Stimulated activated CD4-positive, alpha-beta T cell treated with anti-CD3 and anti-CD28 coated beads, Interleukin-2, amount 100 ng/mL, for 48 hours (primary cell): ENCODE measurements at places on chromosomes 16 and 17.

- DNase-seq, result no peak
Observed at GRCh38 chr17:8285270-8286181, 2.9 kb upstream of the RANGRF start.

GRCh38 chr17:80614332-80615047 lies 69.9 kb downstream of the RPTOR start:
- DNase-seq, result no peak

GRCh38 chr17:81341516-81342268 lies 46.6 kb upstream of the SLC38A10 start:
- DNase-seq, result no peak

DNA sequence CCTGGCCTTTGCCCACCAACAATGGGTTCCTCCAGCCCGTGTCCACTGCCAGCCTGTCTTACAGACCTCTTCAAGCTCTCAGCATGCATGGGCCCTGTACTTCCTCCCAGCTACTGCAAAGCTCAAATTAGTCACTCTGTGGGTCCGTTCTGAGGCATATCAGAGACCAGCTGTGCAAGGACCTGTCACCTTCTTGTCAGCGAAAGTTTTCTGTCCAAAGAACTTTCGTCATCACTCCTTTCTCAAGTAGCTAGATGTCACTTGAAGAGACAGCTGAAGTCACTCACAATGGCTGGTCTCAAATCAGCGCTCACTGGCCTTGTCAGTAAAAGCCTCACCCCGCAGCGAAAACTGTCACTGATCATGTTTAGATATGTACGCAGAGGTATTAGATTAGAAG lies 91.4 kb upstream of the DYNLRB2 start:
- no peak for DNase-seq

DNA sequence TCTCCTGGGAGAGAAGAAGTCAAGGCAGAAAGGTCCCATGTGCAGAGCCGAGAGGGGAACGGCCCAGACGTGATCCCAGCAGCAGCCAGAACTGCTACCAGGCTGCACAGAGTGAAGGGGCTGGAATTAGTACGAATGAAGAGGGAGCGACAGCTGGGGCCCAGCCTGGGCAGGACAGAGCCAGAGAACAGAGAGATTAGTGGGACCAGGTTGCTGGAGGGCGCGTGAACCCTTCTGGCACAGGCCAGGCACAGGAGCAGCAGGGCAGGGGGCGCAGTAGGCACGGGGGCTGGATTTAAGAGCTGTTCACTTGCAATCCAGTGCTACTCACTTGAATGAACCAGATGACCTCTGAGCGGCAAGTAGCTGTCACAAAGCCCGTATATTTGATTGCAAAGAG lies 66.9 kb downstream of the PLXDC1 start:
- DNase-seq, result no peak

DNA sequence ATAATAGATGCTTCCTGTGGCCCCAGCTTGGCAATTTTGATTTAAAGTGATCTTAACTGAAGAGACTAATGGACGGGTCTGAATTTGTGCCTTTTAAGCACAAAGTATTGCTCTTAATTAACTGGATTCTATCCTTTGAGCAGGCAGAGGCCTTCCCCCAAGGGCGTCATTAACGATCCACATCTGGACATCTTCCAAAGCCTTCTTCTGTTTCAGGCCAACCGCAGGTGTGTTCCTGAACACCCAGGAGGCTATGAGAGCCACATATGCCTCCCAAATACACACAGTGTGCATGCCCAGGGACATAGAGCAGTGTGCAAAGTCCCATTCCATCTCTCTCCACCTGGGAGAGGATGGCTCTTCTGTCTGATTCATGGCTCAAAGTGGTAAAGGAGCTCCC lies 42.3 kb downstream of the MAPT start:
- no peak for DNase-seq

DNA sequence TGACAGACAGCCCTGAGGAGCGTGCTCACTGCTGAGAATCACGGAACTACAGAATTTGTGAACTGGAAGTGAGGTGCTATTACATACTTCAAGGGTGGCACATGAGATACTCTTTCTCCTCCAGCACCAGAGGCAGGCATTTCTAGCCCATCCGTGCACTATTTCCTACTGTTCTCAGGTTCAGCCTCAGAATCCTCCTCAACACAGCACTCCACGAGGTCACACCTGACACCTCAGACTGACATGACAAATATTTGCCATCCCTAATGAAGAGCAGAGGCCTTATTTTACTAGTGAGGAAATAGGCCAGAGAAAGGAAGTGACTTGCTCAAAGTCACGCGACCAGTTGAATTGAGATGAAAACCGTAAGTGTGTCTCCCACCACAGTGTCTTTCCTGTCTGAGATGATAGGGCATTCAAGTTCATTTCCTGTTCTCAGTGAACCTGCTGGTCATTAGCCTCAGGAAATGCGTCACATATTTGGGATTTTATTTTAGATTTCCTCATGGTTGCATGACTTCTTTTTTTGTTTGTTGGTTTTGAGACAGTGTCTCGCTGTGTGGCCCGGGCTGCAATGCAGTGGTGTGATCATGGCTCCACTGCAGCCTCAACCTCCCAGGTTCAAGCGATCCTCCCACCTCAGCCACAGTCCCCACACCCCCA lies 23.6 kb downstream of the SEZ6 start:
- no peak for DNase-seq

DNA sequence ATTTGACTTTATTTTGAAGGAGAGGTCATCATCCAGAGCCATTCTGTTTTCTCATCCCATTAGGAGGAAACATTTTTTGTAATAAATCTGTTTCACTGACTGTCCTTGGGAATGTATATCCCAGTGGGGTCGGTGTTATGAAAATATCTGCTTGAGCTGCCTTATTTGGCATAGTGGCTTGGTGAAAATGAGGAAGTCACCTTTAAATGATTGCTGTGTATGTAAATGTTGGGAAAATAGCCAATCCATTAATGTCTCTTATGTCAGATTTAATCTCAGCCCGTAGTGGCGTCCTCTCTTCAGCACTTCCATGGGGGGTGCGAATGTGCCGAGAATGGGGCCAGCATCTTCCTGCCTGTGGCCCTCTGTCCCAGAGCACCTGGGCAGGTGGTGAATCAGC lies 57.6 kb downstream of the BANP start:
- no peak for DNase-seq

GRCh38 chr16:63672493-63672892 lies 1449.4 kb downstream of the CDH11 start:
- DNase-seq, result no peak

- DNase-seq, result no peak
Observed at GRCh38 chr16:27252206-27252585, 16.4 kb downstream of the NSMCE1 start.

DNA sequence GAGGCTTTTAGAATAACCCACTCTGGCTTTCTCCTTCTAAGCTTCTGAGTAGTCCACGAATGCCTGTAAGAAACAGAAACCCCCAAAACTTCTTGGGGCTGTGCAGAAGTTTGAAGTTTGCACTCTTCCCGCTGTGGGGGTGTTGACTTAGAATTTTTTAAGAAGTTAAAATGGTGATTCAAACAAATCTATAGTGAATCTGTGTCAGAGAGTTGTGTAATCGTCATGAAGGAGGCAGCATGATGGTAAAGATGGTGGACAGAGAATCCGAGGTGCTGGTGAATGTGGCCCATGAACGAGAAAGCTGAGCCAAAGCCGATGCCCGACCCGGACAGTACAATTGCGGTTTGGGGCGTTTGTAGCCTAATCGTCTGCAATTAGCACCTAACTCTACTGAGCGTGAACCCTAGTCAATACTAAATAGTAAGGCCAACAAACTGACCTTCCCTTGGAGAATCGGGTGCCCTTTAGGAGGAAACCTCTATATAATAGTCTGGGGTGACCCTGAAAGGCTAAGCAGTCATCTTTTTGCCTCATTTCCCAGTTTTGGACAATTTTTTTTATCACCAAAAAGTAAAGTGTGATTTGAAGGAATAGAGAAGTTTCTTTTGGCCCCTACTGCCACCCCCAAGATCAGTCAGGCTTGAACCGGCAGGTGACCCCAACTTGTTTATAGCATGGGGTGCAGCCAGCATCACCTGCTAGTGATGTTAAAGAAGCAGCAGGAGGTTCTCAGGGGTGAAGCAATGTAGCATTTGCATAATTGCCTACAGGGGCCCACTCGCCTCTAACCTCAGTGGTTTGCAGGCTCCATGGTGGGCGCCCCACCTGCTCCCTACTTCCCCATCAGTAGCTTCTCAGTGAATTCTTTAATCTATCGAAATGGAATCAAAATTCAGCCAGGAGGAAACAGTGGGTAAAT lies 11.2 kb downstream of the IRF8 start:
- DNase-seq, result no peak

- DNase-seq, result no peak
Observed at GRCh38 chr17:79218175-79218824, 143.7 kb downstream of the ENGASE start.

DNA sequence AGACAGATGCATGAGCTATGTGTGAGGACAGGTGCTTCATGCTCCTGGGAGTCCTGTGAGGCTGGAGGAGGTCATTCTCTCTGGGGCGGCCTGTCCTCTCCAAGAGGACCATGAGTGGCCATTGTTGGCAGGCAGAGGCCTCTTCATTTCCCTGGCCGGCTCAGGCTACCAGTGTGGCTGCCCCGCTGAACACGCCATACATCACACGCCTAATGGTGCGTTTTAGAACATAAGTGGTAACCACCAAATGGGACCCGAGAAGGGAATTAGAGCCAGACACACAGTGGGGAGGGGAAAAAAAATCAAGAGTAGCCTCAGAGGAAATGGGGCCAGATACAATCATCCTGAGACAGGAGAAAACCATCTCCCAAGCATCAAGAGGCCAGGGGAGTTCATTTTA lies 140.0 kb downstream of the SPACA3 start:
- DNase-seq, result no peak

DNA sequence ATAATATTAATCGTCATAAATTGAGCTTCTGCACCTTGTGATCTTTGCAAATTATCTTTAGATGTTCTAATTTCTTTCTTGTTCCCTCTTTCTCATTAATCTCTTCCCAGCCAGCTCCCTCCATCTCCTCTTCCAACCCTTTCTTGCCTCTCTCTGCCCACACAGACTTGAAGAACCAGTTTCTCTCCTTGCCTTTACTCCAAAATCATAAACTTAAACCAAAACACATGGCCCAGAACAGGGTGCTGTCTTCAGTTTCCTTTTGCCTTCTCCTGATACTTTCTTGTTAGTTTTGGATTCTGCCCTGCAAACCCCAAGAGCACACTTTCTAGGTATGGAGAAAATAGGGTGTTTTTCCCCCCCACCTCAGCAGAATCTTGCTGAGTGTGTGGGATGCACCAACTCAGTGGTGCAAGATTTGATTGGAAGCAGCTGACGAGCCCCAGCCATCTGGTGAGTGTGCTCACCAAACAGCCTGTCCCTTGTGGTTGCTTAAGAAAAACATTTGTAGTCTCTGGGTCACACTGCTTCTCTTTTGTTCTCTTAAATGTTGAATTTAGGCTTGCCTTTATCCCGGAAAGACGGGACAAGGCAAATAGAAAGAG lies 175.8 kb upstream of the MAF start:
- no peak for DNase-seq
